ENCODE measurements at places on chromosomes 12 and 14.

GRCh38 chr14:70333728-70334127 is 25.8 kb downstream of the COX16 start:
- DNase-seq: no peak

- peak; percentile 73 for DNase-seq
Measured at GRCh38 chr14:34875031-34875922, at the start of gene BAZ1A. Gene BAZ1A, minus strand, starts transcription at chr14:34875360. Its CDS starts 756 bp downstream, at chr14:34874604.

GRCh38 chr14:39342768-39343167 is 89.5 kb downstream of the FBXO33 start:
- no peak for DNase-seq

GRCh38 chr14:66482873-66483272 is 3.3 kb upstream of the CCDC196 start:
- DNase-seq: no peak

- DNase-seq: no peak
Measured at GRCh38 chr12:46507766-46508165, 135.2 kb upstream of the SLC38A2 start.

- DNase-seq: no peak
Measured at GRCh38 chr14:96090441-96091148, 51.4 kb downstream of the C14orf132 start.

DNA sequence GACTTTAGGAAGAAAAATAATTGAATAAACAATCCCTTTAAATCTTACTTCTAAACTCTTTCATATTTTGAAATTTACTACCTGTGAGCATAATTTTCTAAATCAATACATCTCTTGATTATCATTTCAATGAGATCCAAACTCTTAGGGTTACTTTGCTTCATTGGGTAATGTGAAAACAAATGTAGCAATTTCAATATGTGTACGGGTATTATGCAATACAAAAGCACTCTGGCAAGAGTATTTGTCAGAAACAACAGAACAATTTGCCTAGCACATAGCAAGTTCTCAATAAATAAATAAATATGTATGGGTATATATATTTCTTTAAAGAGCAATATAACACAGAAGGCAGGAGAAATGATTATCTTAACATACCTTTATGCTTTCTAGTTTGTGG is 77.1 kb downstream of the PLEKHG7 start:
- no peak for DNase-seq

DNA sequence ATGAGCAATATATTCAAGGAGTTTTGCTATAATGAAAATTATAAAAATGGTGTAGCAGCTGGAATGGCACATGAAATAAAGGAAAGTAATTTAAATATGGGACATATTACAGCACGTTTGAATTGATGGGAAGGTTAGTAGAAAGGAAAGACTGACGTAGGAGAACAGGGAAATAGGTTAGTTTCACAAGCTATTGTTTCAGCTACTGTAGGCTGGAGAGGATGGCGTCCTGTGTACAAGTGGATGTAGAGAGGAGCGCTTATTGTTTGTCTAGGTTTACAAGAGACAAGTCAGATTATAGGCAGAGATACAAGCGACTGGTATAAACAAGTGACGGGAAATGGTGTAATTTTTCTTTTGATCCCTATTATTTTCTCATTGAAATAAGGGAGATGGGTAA is 431.2 kb upstream of the PDE3A start:
- no peak for DNase-seq

All from amniotic stem cell (primary cell).